M059J (cell line): ENCODE measurements at places on chromosomes 6 and 20. TPM values are rescaled to one million over a fixed set of nuclear protein-coding genes. Genes with fewer than 3 reads are reported as not detected.

GRCh38 chr20:17466641-17467040, 64.5 kb downstream of the BFSP1 start:
- peak; percentile 51 for DNase-seq

DNA sequence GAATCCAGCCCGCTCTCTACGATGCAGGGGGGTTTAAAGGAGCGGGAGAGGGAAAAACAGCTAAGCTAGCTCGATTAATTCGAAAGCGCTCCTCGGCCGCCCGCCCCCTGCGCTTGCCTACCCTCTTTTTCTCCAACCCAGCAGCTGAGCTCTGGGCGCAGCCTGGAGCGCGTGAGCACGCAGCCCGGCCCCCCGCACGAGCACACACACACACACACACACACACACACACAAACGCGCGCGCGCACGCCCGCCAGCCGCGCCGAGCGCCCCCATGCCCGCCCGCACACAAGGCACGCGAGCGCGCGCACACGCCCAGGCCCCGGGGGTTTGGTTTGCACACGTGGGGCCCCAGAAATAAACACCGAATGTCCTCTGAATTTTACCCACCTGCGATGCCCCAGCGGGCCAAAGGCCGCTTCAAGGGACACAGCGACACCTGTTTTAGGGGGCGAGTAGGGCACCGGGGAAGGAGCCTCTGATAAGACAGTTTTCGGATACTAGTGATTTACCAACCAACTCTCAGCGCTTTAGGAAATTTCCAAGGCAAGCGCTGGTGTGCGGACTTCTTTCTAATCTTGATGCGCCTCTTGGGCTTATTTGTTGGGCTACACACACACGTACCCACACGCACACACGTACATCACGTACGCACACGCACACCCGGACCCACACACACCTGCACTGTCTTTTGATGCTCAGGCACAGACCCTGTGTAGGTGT, 802 bp upstream of the NRN1 start:
- DNase-seq, result peak; percentile 81

DNA sequence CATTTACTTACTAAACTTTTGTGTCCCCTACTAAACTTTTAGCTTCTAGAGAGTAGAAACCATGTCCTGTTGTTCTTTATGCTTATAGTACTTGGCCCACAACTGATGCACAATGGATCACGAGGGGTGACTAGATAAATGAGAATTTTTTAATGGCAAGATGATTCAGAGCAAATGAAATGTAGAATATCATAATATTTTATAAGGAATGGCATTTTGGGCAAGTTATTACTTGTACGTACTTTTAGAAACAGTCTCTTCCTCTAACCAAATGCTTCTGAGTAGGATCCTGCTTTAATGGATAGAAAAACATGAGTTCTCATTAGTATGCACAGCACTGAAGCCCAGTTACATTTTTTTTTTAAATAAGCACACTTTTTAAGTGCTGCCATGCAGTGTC, 336.3 kb downstream of the NRN1 start:
- DNase-seq, result no peak

LHFPL5 gene
- not detected in 2 replicates for total RNA-seq

- DNase-seq, result no peak
Measured at GRCh38 chr20:50238081-50238800, 47.6 kb downstream of the CEBPB start.

ZBTB24 gene
- total RNA-seq, result 11.5 and 13.4 TPM in 2 replicates

DNA sequence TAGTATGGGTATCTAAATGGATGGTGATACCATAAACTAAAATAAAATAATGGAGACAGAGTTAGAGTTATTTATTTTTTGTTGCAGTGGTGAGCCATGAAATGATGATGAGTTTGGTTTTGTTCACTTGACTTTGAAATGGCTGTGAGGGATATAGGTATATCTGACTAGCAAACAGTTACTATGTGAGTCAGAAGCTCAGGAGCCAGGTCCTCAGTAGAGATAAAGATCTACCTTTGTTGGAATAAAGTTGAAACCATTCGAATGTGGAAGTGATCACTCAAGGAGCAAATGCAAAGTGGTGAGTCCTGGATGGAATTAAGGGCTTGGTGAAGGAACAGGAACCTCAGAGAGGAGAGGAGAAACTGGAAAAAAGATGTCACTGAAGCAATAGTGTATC, 86.0 kb upstream of the TPD52L1 start:
- DNase-seq, result no peak

GRCh38 chr6:13267142-13267651, 61.1 kb downstream of the TBC1D7 start:
- DNase-seq, result peak; percentile 26

MEP1A gene
- not detected in 2 replicates for total RNA-seq

LAMA2 gene
- total RNA-seq, result 1.5 and 3.8 TPM in 2 replicates

- peak; percentile 93 for DNase-seq
Measured at GRCh38 chr20:62587757-62588402, 54.4 kb upstream of the SLCO4A1 start.

GRCh38 chr6:68639826-68640490, 4.9 kb downstream of the ADGRB3 start:
- no peak for DNase-seq

GRCh38 chr6:11245381-11246256, 13.2 kb upstream of the NEDD9 start:
- DNase-seq, result no peak

- no peak for DNase-seq
Measured at GRCh38 chr6:116836606-116837342, 7.9 kb upstream of the GPRC6A start.

DNA sequence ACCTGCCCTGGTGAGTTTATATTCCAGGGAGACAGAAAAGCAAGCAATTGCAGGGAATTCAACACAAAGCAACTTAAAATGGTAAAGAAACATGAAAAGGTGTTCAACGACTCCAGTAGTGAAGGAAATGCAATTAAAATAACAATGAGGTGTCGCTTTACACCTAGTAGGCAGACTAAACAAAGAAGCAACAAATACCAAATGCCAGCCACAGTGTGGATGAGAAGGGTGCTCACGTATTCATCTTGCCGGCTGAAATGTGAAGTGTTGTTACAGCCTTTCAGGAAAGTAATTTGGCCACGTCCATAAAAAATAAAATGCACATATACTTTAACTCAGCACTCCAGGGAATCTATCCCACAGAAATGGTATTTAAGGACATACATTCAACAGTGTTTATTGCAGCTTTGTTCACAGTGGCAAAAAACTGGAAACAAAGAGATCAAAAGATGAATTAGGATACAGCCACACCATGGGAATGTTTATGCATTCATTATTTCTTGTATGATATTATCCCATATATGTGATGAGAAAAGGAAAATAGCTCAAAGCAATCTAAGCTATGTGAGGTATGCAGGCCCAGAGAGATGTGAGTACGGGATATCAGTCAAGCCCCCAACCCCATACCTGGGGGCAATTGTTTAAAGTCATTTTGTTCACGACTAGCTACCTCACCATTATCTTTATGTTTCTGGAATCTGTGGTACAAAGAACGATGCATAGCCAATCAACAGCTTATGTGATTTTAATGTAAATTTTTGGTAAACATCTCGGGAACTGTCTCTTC, 266.0 kb upstream of the SOX4 start:
- DNase-seq, result no peak

DNA sequence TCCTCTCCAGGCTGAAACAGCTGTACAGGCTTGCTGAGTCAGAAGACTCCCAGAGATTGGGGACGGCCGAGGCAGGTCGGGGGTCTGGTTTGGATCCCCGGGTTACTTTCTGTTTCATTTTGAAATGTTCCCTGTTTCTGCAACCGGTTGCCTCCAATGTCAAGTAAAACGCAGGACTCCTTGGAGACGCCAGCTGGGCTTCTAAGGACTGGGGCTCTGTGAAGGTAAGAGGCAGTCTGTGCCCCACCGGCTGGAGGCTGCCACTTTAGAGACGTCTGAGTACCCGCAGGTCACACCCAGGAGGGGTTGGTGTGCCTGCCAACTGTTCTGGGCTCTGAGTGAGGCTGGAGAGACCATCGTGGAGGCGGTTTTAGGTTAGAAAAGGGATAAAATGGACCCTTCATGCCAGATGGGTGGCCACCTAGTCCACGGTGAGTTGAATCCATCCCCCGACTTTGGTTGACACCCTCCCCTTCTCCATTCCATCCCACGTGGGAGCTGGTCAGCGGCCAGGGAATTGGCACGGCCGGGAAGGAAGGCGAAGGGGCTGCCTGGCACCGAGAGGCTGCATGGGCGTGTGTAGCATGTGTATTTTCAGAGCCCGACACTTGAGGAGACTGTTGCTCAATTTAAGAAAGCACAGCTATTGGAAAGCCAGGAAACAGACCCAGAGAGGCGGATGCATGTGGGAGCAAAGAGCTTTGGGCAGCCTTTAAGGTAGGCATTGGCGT, 240.9 kb downstream of the PHACTR1 start:
- DNase-seq, result peak; percentile 62

DNA sequence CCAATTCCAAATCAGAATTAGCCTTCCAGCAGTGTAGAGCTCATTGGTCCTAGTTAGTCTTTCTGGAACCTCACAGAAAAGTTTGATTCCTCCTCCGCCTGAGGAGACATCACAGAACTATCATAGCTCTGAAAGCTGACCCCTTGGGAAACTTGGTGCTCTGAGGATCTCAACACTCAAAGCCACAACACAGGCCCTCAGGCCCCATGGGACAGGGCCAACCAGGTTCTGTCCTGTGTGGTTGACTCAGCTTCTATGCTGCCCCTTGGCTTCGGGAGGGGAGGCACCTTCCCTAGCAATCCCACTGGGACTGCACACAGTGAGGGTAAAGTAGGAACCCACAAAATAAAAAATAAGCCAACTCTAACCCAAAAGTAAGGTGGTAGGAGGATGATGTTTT, 237.5 kb upstream of the ECI2 start:
- DNase-seq, result peak; percentile 95

GRCh38 chr6:148565321-148565926, 181.4 kb upstream of the UST start:
- no peak for DNase-seq

DNA sequence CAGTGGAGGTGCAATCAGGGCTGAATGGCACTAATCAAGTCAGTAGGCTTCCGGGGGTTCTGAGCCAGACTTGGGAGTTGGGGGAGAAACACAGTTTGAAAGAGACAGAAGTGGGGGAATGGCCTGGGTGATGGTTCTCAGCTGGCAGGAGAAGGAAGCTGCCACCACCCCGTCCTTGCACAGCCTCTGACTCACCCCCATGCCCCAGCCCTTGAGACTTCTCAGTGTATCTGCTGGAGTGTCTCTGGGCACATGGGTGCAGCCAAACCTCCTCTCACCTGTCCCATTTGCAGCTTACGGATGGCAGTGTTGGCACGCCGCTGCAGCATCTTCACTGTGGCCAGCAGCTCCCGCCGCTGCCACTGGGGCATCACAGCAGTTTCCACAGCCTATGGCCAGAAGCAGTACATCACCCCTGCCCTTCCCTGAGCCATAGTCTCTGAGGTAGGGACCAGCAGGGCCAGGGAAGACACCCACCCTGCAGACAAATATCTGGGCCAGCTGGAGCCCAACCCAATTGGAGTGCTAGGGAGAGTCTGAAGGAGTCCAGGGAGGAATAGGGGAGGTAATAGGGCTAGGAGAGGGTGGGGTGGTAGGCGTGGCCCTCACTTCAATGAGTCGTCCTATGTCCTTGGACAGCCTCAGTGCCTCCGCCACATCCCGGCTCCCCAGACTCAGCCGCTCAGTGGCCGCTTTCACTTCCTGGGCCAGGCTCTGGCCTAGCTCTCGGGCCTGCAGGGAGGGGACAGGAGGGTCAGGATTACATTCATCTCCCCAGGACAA, 11.2 kb downstream of the AARS2 start:
- DNase-seq, result peak; percentile 25

DNA sequence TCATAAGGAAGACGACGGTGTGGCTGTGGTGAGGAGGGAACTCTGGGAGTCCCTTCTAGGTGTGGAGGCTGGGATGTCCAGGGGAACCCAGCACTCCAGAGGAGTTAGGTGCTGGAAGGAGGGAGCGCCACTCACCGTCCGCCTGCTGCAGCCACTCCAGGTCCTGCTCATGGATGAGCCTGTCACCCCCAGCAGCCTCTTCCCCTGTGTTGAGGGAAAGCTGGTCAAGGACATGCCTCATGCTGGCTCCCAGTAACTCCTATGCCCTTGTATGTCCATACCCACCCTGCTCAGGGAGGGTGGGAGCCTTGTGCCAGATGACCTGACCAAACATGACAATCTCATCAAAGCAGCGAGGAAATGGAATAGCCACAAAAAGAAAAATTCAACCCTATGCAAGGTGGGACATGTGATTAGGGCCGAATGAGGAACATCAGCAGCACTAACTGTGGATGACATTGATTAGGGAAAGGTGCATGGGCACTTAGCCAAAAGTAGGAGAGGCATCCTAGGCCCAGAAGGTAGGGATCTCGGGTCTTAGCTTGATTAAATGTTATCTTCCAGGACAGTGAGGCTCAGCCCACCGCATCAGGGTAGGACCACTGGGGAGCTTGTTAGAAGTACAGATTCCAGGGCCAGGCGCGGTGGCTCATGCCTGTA, 3.0 kb downstream of the DNPH1 start:
- no peak for DNase-seq

- no peak for DNase-seq
Measured at GRCh38 chr6:150057501-150057951, 11.4 kb downstream of the ULBP3 start.

DNA sequence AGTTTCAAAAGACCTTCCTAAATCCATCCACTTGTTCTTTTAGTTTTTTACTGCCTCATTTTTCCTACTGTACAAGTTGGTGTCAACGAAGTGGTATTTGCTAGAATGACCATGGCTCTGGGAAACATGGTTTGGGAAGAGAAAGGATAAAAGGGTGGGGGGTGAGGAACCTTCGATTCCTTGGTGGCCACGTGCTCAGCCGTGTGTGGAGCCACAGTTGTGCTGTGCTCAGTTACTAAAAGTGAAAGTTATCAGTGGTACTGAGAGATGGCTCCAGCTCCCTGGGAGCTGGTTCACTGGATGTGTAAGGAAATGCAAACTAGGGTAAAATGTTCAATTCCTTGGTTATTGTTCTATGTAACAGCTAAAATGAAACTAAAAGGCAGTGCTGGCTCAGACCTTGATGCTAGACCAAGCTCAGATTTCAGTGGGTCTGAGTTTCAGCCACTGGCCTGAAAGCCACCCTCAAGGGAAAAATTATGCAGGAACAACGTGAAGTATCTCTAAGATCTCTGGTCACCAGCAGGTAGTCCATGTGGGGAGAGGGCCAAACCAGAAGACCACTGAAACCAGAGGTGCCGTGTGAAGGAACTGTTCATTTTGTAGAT, 7.4 kb upstream of the SLC22A2 start:
- DNase-seq, result peak; percentile 33

OVOL2 gene
- total RNA-seq, result 0.22 TPM in 1 of 2 replicates, not detected in the other

TMEM151B gene
- 0.05 TPM in 1 of 2 replicates, not detected in the other for total RNA-seq

- DNase-seq, result no peak
Measured at GRCh38 chr6:82062219-82062618, 185.3 kb downstream of the IBTK start.

- no peak for DNase-seq
Measured at GRCh38 chr6:38427492-38428210, 212.1 kb downstream of the BTBD9 start.

GRCh38 chr6:37020381-37020780, 14.9 kb downstream of the FGD2 start:
- no peak for DNase-seq

GRCh38 chr6:52612336-52613054, 35.6 kb upstream of the TRAM2 start:
- peak; percentile 97 for DNase-seq
